ENCODE measurements at places on chromosomes 7 and 10. TPM values are rescaled to one million over a fixed set of nuclear protein-coding genes. Genes with fewer than 3 reads are reported as not detected.

The NKX2-3 gene
- total RNA-seq: not detected

The CROT gene
- 5.9 TPM for total RNA-seq

DNA sequence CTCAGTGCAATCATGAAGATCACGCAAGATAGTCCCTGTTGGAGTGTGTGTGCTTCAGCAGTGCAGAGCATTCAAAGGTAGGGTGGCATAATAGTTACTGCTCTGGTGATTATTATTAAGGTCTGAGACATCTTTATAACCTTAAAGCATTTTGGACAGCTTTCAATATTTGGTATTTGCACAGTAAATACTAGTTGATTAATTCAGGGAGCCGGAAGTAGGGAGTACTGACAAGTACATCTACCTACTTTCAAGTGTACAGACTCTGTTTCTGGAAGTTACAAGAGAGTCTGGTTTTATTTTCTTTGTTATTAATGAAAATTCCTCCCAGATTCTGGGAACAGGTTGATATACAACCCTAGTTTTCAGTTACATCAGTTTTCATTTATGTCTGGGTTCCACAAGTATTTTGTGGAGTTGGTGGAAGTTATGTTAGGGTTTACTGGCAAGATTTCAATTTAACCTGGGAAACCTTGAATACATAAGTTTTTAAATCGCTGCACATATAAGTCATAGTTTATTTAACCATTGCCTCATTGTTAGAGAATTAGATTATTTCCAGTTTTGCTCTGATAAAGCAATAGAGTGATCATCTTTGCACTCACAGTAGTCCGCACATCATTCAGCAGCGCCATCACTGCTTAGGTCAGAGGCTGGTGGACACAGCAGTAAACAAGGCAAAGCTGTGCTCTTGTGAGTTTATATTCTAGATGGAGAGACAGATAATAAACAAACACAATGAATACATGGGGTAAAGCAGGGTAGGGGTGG lies 366.6 kb downstream of the REEP3 start:
- no peak for DNase-seq

- no peak for DNase-seq
These were observed 23.8 kb upstream of the WDR11 start for GRCh38 chr10:120827251-120827875.

GRCh38 chr10:119638982-119639381 lies 12.2 kb upstream of the BAG3 start:
- DNase-seq: no peak

GRCh38 chr10:52479567-52479966 lies 165.5 kb downstream of the DKK1 start:
- no peak for DNase-seq

DNA sequence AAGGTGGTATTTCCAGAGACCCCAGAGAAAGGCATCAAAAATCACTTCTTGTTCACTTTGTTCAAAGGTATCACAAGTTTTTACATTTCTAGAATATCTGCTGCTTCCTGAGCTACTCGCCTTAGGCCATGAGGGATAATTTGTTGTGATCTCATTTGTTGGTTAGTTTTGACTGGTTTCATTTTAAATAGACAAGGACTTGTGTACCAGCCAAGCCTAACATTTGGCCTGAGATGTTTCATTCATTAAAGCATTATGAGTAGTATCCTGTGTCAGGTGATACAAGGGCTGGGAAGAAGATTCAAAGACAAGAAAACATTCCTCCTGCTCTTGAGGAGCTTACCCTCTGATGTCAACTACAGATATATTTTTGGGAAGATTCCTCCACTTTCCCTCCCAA lies 170.3 kb upstream of the FAM171A1 start:
- no peak for DNase-seq

- no peak for DNase-seq
These were observed 21.6 kb downstream of the C1GALT1 start for GRCh38 chr7:7203813-7204575.

DNA sequence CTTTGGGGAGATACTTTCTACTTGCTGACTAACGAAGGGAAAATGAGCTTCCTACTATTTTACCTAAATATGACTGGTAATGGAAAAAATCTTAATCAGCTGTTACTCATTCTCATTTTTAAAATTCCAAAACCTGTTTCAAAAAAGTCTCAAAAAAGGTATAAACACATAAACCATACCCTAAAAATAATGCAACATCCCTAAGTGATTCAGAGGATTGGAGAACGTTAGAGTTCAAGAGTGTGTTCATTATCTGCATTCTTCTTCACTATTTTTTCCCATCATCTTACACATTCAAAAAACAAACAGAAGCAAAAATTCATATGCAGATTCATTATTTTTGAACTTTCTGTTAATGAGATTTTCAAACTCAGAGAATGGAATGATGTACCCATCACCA lies 150.4 kb upstream of the GNAI1 start:
- no peak for DNase-seq

- no peak for DNase-seq
These were observed 27.3 kb upstream of the CALD1 start for GRCh38 chr7:134752006-134752760.

DNA sequence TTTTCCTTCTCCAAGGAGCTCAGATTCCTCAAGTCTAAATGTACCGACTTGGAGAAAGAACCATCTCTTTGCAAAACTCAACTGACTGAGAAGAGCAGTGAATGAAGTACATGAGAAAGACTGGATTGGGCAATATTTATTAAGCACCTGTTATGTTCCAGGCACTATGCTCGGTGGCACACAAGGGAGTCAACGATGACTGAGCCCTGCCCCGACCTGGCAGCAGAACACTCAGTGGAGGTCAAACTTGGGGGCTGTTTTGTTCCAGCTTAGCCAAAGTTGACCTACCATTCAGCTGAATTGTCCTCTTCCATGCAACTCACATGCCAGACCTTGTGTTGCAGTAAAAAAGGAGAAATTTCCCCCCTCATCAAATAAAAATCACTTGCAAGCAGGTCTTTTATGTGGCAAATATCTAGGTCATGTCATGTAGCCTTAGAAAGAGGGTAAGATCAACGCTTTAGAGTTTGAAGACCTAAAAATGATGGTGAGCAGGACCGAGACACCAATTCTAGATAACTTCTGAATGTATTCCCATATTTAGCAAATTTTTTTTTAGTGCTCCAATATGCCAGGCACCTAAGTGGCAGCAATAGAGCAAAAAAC lies 14.3 kb upstream of the XPNPEP1 start:
- no peak for DNase-seq

DNA sequence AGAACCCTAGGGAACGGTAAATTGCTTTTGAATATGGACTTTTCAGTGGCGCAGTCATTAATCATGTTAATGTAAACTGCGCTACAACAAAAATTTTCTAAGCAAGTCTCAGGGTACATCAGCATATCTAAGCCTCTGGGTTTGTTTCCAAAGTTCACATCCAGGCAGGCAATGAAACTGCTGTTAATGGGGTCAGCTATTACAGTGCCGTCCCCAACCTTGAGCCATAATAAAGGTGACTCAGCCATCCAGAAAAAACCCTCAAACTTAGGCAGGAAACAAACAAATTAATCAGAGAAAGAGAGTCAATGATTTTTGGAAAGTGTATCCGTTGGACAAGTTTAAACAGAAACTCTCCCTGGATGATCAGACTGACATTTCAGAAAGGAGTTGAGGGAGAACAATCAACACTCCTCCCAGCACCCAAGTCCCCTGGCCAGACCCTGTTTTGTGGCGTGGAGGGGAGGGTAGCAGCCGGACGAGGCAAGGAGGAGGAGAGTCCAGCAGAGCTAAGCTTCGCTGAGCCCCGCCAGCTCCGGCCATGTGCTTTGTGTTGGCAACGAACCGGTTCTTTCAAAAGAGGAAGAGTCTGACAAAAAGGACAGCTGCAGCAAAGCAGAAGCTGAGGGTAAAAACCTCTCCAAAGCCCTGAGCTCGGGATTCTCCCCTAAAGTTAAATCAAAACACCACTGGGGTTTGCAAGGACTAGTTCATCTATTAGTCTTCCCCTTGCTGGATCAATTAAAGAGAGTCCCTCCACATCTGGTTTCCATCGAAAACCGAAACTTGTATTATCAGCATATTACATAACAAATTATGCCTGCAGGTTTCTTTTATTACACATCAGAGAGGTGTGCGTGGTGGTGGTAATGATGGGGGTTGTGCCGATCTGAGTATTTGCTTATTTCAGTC lies 3.6 kb downstream of the FAM53B start:
- no peak for DNase-seq

GRCh38 chr7:71754828-71755227 lies 622.9 kb downstream of the GALNT17 start:
- no peak for DNase-seq

DNA sequence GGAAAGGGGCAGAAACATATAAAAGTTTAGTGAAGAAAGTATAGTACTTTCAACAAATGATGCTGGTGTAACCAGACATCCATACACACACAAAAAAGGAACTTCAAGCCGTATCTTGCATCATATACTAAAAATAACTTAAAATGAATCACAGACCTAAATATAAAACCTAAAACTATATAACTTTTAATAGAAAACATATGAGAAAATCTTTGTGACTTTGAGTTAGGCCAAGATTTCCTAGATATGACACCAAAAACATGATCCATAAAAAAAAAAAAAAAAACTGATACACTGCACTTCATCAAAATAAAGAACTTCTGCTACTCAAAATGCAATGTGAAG lies 40.9 kb downstream of the NUDCD3 start:
- no peak for DNase-seq

Measured in activated T-helper 1 cell treated with anti-CD3 and anti-CD28 coated beads, Interleukin-12 subunit alpha, Interleukin-12 subunit beta, Interleukin-2, Interleukin-4 antibody, amounts not matched to agents 30 ng/mL and 10 ng/mL and 1 ng/mL, durations not matched to agents 14 hours and 24 hours and 36 hours (primary cell).